Mucosa of gallbladder (tissue), 1 donor: ENCODE measurements at places on chromosomes 6 and 20. TPM values are rescaled to one million over a fixed set of nuclear protein-coding genes. Genes with fewer than 3 reads are reported as not detected.

GRCh38 chr20:43191946-43192863, 2.5 kb upstream of the PTPRT start:
- DNase-seq = peak; percentile 34

GRCh38 chr20:36399147-36399968, 93.2 kb downstream of the DLGAP4 start:
- DNase-seq = no peak

Gene C6orf141
- total RNA-seq = 70.0 TPM

- no peak for DNase-seq
These were observed 29.6 kb upstream of the MAP7 start for GRCh38 chr6:136579800-136580199.

GRCh38 chr6:136728976-136729515, 63.2 kb downstream of the MAP3K5 start:
- DNase-seq = no peak

GRCh38 chr6:13398421-13398994, 70.2 kb upstream of the TBC1D7 start:
- DNase-seq = no peak

GRCh38 chr6:35804996-35805736, at the start of gene LHFPL5:
TSS of gene LHFPL5 (plus strand) at chr6:35805352. CDS start at chr6:35805671, 319 bp downstream.
- DNase-seq = no peak

GRCh38 chr20:62772990-62773844, 23.1 kb upstream of the MRGBP start:
- DNase-seq = no peak

- no peak for DNase-seq
These were observed 1.4 kb upstream of the BPIFB6 start for GRCh38 chr20:33030076-33030475.

DNA sequence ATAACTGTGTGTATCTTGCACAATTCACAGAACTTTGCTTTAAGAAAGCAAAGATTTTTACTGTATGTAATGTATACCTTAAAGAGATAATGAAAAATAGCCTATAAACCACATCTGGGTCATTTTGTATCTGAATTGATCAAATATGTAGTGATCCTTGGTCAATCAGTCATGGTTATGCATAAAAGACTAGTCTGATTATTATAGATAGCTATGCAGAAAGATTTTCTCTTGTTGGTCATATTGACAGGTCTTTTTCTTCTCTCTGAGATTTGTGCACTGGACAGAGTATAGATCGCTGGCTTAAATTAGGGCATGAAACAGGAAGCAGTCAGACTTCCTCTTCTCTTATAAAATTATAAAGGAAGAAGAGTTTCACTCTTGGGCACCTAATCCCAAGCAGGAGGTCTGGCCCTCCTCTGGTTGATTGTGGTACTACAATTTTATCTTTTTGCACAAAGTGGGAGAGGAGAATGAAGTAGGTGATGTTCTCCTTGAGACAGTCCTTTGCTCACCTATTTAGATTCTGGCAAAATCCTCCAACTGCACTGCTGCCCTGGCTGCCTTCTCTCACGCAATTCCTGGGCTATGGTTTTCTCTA, 380.9 kb upstream of the RGS17 start:
- no peak for DNase-seq

- no peak for DNase-seq
These were observed 87.8 kb upstream of the SIRPA start for GRCh38 chr20:1807394-1807793.

Gene STK4
- total RNA-seq = 29.3 TPM

DNA sequence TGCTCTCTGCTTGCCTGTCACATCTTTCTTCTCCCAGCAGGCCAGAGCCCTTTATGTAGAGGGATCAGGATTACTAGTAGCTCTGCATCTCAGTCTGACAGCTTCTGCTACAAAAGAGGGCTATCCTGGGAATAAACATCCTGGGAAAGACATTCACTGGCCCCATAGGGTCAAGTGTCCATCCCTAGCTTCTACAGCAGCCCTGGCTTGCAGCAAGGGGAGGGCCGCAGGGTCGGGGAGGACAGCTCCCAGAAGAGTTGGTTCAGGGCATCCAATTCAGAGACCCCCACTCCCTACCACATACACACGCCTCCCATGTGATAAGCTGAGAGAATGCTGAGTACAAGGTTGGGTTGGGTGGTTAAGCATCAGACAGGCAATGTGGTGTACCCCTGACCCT, 154.1 kb upstream of the PDE10A start:
- no peak for DNase-seq

DNA sequence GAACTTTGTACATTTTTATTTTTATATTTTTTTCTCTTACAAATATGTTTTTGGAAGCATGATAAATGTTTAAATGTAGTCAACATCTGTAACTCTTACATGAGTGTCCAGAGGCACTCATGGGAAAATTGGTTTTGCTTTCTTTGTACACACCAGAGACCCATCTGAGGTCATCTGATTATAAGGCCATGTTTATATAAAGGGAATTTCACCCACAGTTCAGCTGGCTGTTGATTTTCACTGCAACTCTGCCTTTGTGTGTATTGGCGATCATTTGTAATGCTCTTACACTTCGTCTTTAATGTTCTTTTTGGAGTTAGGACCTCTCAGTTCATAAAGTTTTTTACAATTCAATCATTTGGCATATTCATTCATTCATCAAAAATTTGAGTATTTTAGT, 28.1 kb downstream of the RIOK1 start:
- no peak for DNase-seq

- peak; percentile 46 for DNase-seq
These were observed 89.2 kb upstream of the BHLHE23 start for GRCh38 chr20:63095718-63096654.

GRCh38 chr20:31695849-31696804, 26.5 kb downstream of the BCL2L1 start:
- DNase-seq = peak; percentile 24

DNA sequence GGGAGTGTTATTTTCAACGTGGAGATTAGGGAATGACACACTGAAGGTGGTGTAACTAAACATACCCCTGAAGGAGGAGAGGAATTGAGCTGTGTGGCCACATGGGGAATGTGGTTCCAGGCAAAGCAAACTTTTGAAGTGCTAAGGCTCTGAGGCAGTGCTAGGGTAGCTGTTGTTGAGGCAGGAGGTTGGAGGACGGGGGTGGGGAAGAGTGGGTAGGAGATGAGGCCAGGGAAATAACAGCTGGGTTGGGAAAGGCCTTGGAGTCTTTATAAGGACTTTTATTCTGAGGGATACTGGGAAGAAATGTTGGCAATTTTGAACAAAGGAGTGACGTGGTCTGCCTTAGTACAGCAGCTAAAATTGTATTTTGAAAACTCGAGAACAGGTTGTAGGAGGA, 13.0 kb downstream of the RPRD1B start:
- no peak for DNase-seq

Gene NRSN1
- total RNA-seq = 0.12 TPM

DNA sequence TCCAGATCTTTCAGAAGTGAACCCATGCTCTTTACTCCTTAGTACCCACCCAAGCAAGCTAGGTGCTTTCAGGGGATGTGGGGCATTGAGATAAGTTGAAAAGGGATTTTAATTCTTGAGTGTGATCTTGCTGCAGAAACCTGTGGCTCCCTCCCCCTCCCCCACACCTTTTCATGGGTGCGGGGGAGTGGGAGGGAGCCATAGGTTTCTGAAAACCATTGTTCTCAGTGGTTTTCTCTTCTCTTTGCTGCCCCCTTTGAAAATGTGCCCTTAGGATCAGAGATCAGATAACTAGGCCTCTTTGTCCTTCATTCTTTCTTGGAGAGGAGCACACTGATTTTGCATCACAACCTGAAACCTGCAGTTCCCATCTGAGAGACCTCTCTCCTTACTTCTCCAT, 2.4 kb downstream of the PCSK2 start:
- DNase-seq = no peak

Gene LY86
- total RNA-seq = 7.0 TPM

DNA sequence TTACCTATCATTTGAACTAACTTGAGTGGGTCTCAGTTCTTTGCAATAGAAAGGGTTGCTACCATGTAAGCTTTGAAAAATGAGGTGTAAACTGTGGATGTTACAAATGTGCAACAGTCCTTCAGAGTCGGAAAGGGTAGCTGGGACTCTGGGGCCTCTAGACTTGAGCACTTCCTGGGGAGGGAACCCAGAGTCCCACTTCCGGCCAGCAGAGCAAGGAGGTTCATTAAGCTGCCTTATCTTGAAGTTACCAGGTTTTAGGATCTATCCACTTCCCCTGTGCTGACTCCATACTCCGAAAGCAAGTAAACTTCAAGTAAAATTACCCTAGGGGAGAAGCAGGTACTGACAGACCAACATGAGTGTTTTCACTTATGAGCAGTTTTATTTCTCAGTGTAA, 9.4 kb downstream of the TRIM10 start:
- no peak for DNase-seq

GRCh38 chr6:88780714-88781389, 182.6 kb downstream of the RNGTT start:
- DNase-seq = peak; percentile 30

DNA sequence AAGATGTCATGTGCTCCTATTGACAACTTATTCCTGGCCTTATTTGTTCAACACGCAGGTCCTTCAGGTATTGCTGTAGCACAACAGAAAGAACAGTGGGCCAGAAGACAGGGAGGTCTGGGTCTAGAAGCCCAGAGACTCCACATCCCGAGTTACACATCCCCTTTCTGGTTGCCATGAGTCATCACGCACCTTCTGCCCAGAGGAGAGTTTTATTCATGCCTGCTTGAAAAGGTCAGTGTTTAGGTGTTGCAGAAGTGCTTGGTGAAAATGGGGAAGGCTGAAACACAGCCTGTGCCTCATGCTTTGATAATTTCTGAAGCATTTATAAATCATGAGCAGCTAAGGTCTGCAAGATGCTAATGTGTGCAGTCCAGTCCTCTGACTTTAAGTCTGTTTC, 256.4 kb downstream of the GMPR start:
- no peak for DNase-seq

DNA sequence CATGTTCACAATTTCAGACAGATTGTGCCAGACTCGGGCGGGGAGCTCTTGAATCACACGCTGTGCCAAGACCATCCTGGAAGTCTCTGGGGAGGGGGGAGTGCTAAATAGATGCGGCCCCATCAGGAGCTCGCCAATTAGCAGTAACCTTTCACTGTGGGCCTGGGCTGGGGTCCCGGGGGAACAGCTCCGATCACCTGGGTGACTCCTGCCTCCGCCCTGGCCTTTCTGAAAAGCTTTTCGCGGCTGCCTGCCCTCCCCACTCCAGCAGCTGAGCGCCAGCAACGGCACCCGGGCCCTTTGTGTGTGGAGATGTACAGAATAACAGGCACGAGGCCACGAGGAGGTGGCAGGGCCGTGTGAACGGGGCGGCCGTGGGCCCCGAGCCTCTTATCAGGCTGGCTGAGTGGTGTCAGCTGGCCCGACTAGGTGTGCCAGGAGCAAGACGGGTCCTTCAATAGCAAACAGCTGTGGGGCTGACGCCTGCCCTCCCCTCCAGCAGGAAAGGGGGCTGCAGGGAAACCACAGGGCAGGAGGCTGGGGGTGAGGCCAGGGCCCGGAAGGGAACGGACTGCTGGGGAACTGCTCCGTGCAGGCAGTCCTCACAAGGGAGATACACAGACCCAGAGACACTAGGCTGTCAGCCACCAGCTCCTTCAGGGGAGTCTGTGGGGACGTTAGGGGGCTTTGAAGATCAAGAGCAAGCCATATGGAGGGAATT, 56.8 kb downstream of the NOL4L start:
- DNase-seq = no peak

DNA sequence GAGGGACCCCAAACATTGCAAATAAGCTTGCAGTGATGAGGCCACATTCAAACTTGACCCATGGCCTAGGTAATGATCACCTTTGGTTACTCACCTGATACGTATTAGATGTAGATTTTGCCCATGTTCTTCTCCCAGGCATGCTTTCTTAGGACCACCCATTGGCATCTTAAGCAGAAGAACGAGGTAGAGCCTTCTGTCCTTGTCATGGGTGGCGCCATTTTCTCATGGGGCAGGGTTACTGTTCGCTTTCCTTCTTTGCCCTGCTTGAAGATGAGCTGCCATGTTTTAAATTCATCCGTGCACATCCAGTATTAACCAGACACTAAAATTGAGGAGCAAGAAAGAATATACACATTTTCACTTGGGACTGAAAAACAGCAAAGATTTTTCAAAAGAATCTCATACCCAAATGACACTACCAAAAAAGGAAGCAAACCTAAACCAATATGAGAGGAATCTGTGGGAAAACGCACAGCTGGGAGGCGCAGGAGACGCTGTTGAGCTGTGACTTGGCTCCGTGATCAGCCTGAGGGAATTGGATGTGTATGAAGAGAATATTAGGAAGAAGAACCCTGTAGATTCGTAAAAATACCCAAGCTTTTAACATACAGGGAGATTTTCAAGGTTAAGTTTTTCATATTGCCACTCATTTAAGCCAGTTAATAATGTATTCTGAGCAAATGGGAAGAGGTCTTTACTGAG, 36.6 kb downstream of the GMPR start:
- no peak for DNase-seq

- no peak for DNase-seq
These were observed 858 bp downstream of the TP53INP2 start for GRCh38 chr20:34705008-34705396.

DNA sequence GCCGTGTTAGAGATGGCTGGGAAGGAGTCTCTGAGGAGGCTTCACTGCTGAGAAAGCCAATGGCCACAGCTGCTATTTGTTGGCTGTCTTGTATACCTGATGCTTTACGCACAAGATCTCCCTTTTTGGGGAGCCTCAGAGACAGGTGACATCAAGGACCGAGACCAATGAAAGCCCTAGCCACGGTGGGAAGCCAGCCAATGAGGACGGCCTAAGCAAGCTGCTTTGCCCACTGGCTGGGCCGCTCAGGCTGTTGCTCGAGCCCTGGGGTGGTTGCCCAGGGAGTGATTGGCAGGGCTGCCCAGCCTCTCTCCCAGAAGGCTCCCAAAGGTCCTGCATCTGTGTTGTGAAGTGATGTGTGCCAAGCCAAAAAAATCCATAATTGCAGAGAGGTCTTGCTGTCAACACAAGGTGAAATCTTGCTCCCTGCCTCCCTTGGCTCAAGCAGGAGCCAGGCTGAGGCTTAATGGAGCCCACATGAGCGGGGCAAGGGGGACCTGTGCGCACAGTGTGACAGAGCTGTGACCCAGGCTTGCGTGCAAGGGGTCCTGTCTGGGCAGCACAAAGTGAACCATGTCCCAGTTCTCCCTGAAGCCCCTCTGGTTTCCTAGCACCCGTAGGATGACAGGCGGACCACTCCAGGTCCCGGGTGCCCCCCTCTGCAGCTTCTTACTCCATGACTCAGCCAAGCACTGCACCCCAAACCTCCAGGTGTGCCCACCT, 4.3 kb downstream of the MMP24OS start:
- DNase-seq = no peak

Gene TMEM170B
- 4.5 TPM for total RNA-seq
